GM19239 (cell line): ENCODE measurements at places on chromosomes 7 and 10.

- DNase-seq, result no peak
These were observed 104.7 kb upstream of the PCDH15 start for GRCh38 chr10:54905578-54906192.

- DNase-seq, result no peak
These were observed 57.4 kb downstream of the ZNF503 start for GRCh38 chr10:75344170-75344569.

GRCh38 chr7:156374335-156374734 is 266.2 kb upstream of the RNF32 start:
- no peak for DNase-seq

- DNase-seq, result no peak
These were observed 2.4 kb upstream of the EBF3 start for GRCh38 chr10:129966370-129966888.

GRCh38 chr7:4054158-4054557 is 627.9 kb upstream of the FOXK1 start:
- DNase-seq, result no peak

GRCh38 chr10:35262436-35262835 is 73.9 kb upstream of the CCNY start:
- no peak for DNase-seq

DNA sequence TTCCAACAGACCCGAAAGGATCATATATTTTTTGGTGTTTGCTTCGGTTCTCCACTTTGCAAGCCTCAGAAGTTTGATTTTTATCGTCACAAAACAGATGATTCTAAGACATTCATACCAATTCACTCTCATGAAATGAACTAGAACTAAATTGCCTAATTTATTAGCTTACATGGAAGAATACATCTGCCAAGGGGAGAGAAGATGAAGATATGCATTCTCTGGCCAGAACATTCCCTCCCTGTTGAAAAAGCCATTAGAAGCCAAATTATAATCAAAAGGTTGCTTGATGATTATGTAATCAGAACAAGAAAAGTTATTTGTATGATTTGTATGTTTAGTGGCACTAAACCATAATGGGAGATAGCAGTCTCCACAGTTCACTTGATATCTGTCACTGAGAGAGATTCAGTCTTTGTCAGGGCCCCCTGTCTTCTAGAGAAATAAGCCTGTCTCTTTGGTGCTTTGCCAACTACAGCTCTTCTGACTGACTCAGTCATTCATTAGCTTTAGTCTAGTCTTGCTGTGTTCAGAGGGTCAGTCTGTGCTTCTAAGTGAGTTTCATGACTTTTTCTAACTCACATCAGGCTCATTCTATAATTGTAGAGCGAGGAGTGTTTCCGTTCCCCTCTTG is 95.3 kb upstream of the GNAI1 start:
- DNase-seq, result no peak

DNA sequence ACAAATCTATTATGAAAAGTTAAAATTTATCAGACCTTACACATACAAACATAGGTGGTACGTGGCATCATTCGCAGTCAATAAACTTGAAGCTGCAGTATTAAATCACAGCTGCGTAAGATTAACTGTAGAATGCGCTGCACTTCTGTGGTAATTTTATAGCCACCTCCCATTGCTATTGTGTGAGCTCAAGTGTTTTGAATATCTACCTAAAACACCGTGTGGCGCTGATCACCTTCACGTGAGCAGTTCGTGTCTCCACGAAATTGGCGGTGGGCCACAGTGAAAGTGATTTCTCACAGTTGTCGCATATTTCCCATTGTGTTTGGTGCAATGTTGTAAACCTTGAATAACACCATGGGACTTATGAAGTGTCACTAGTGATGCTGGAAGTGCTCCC is 102.8 kb downstream of the PLPP4 start:
- DNase-seq, result no peak

GRCh38 chr7:31875424-31875823 is 188.4 kb downstream of the PPP1R17 start:
- DNase-seq, result no peak

DNA sequence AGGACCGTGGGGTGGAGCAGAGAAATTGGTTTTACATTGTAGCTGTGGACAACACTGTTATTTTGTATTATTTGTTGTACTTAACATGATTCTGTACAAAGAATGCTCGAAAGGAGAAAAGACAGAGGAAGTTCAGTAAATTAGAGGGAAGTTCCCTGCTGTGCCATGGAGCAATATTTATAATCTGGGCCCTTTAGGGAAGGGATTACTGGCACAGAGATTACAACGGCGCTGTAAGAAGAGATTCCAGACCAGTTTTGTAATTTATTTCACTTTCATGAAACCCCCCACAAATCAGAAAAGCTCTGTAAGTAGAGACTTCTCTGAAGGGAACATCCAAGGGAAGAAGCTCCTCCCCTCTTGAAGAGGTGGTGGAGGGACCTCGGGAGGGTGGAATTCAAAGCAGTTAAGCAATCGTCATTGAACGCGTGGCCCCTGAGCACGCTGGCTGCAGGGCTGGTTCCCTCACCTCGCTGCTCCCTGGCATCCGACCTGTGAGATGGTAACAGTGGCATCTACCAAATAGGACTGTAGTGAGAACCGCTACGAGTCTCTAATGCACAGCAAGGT is 113.5 kb downstream of the KLF6 start:
- DNase-seq, result no peak

DNA sequence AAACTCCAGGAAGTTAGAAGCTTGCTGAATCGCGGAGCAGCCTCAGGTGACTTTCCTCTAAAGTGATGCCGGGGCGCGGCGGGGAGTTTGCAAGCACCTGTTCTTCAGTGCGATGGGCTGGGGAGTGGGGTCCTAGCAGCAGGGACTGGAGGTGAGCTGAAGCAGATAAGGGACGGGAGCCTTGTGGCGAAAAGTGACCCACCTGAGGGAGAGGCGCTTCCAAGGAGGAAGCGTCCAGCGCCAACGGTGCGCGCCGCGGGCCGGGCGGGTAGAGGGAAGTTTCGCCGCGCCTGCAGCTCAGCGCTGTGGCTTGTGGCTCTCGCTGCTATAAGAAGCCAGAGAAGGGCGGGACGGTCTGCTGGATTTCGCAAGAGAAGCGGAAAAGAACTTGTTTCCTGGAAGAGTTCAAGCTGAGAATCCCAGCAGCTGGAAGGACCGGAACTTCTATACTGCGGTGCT is at the start of gene STEAP4:
Gene STEAP4 (minus strand): TSS at position 305 of the 459 bp plus-strand sequence. CDS start 22,625 bp downstream, outside the sequence.
- no peak for DNase-seq

DNA sequence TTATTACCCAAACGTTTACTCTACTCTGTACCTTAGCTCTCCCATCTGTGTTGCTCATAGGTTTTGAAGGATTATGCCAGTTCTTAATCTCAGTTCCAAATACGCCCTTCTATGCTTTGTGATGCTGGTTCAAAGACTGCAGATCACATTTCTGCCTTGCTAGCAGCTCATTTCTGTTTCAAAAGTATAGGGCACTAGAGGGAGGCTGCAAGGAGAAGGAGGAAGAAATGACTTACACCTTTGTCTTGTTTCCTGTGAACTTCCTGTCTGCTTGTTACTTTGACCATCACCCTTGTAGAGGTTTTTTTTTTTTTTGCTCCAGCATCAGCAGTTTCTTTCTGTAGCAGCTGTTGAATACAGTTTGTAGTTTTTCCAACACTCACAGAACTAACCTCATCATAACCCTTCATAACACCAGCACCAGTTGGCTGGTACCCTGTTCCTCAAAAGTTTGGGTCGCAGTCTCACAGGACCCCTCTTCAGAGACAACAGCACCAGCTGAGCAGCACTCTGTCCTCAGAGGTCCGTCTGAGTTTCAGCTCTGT is 16.5 kb downstream of the SLK start:
- DNase-seq, result peak; percentile 21

- no peak for DNase-seq
These were observed 109.8 kb downstream of the INPP5A start for GRCh38 chr10:132647424-132647823.

DNA sequence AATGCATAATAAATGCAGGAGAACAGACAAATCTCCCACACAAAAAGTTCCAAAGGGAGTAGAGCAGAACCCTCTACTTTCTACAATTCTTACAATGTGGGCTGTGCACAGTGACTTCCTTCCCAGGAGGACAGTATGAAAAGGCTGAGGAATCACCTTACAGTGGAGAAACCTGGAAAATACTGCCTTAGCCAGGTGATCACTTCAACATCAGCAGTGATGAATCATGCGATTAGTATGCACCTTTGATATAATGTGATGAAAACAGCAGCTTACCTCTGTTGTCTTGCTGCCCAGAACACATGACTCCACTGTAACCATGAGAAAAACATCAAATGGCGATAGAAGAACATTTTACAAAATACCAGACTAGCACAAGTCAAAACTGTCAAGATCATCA is 329.7 kb upstream of the POM121L12 start:
- no peak for DNase-seq

DNA sequence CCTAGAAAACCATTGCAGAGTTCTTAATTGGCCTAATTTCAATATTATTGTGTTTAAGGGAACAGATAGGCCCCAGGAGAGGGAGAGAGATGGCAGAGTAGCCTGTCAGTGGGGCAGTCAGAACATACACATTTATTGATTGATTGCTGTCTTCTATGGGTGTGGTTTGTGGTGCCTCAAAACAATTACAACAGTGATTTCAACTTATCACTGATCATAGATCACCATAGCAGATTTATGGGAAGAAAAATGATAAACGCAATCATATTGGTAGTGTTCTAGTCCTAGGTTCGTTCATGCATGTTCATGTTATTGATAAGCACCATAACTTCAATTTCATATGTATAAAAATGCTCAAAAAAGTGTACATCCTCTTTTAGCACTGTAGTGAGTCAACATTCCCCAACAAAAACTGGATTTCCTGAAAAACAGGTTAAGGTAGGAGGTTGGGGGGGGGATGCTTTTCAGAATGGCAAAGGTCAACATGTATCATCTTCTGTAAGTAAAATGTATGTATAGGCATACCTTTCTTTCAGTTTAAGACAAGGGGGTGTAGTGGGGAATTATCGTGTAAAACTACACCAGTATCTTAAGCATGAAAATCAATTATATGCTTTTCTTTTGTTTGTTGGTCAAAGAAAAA is 1.1 kb upstream of the TNKS2 start:
- DNase-seq, result no peak

GRCh38 chr7:119392-120163 is 72.8 kb upstream of the FAM20C start:
- DNase-seq, result no peak

DNA sequence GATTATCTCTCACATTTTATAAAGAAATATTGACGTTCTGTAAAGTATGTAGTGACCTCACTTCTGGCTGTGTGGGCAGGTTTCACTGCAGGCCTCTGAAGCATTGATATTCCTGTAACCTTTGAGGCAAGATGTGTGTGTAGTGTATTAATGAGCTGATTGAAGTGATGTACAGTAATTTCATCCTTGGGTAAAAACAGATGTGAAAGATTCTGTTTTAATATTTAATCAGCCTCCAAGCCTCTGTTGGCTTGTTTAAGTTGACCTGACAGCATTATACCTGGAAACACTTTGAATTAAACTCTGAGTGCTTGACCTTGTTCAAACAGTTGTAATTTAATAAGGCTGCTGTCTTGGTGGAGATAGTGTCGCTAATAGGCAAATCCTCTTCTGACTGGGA is 74.9 kb downstream of the KAT6B start:
- DNase-seq, result no peak

GRCh38 chr7:41045556-41046123 is 657.2 kb downstream of the INHBA start:
- DNase-seq, result no peak

DNA sequence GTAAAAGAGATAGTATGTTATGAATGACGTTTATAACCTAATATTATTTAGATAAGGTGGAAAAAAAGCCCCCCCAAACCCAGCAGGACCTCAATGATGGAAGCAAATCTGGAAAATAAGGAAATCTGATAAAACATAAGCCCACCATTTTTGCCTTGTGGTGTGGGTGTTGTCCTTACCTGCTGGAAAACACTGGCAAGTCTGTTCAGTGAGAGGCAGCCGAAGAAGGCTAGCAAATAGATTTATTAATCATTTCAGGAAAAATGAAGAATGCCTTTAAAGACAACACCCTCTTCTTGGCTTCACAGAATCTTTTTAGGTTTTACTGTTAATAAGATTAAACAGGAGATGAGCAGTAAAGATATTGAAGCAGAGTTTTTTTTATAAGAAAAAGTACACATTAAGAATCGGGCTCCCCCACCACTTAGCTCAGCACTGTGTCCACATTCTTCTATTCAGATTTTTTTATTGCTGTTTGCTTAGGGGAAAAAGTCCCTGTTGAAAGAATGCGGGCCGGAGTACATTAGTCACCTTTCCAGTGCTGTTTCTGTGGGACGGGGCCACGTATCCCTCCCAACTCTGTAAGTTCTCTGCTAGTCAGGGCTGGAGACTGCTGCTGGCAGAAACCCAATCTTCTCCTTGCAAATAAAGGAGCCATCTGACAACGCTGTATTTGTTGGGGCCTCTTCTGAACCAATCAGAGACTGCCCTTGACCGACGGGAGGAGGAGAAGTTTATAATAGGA is 104.1 kb downstream of the EVX1 start:
- DNase-seq, result no peak

DNA sequence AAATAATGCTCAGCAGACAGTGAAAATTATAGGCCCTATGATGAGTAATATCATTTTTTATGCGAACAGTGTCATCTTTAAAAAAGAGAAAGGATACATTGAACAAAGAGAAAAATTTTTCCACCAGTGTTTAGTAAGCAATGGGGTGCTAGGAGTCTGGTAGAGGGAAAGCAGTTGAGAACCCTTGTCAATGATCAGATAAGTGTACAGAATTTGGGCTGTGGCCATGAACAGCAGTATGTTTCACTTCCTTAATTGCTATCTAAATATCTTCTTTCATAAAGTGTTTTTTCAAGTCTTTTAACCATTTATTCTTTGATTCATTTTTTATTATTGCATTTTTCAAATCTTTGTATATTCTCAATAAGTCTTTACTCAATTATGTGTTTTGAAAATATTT is 750.7 kb upstream of the KCND2 start:
- no peak for DNase-seq

DNA sequence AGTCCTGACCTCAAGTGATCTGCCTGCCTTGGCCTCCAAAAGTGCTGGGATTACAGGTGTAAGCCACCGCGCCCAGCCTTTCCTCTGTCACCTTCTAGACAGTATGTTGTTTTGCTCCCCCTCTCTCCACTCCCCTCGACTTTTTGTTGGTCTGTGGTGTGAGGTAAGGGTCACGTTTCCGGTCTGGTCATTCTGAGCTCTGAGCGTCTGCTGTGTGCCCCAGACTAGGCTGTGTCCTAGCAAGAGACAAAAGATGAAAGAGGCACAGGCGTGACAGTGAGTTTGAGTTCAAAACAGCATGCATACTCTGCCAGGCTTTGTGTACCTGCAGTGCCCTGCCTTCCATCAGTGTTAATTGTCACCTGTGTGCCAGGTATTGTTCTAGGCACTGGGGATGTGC is 87.4 kb upstream of the PPIF start:
- DNase-seq, result no peak
